ENCODE measurements at places on chromosomes 12 and 14.

DNA sequence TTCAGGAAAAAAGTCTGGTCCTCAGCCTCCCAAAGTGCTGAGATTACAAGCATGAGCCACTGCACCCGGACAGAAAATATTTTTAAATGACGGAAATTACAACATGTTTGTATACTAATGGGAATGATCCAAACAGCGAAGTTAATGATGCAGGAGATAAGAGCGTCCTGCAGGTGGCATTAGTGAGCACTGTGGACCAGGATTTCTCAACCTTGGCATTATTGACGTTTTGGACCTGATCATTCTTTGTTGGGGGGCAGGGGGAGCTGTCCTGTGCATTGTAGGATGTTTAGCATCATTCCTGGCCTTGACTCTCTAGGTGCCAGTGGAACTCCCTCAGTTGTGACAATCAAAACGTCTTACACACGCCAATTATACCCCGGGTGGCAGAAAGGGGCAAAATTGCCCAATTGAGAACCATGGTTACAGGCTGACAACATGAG lies 34.1 kb downstream of the SCFD1 start:
- no peak for DNase-seq

- DNase-seq: no peak
These were observed 372.2 kb downstream of the RAD51B start for GRCh38 chr14:68191567-68192321.

DNA sequence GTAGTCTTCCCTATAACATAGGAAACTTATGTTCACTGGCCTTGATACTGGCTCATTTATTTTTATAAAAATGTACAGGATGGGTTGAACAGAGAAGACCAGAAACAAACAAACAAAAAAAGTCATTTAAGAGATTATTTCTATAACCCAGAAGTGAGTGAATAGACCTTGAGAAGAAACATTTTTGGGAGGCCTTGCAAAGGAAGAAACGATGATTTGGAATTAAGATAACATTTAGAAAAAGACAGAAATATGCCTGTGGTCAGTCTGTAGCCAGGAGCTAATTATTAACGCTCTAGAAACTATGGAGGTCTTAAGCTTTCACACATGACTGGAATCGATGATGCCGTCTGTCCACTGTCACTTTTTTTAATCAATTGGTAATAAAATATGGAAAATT lies 264.0 kb downstream of the EGLN3 start:
- no peak for DNase-seq

DNA sequence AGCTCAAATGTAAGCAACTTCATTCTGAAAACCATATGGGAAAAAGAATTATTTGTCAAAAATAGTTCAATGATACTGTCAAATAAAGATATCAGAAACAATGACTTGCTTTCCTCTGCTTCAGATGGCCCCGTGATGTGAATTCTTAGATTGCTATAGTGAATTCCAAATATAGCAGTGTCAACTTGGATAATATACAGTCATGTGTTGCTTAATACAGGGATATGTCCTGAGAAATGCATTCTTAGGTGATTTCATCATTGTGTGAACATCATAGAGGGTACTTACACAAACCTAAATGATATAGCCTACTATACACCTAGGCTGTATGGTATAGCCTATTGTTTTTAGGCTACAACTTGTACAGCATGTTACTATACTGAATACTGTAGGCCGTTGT lies 108.7 kb upstream of the MIS18BP1 start:
- DNase-seq: no peak

GRCh38 chr14:77039285-77040058 lies 11.0 kb upstream of the IRF2BPL start:
- no peak for DNase-seq

- DNase-seq: no peak
These were observed 18.7 kb upstream of the YBX3 start for GRCh38 chr12:10741845-10742244.

DNA sequence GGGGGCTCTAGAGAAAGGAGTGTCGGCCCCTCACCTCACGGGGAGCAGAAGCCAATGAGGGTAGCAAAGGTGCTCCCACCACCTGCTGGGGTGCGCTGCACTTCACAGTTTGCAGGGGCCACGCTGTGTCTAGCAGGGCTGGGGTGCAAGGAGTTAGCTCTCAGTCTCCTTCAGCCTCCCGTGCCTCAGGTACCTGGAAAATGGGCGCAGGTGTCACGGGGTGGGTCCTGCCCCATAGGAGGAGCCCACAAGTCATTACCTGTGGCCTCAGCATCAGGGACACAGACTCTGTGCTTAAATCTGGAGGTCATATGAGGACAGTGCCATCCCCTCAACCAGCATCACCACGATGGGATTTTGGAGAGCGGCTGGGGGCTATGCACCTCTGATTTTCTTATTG lies 326.7 kb downstream of the ADGRD1 start:
- no peak for DNase-seq

GRCh38 chr12:32482226-32482625 lies 82.9 kb downstream of the FGD4 start:
- no peak for DNase-seq
